ENCODE measurements at places on chromosomes 6 and 20.

DNA sequence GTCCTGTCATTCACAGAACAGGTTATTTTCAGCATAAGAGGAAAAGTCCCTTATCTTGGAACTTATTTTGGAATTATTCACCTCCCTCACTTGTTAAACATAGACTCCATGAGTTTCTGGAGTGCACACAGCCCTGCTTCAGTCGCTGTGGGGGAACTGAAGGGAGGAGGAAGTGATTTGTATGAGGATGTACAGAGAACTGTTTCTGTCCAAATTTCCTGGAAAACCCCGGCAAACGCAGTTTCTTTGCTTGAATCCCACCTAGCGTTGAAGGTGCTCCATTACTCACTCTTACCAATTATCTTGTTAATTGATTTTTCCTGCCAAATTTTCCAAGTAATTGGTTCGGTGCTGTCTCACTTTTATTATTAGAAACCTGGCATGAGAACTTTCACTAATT is 78.0 kb upstream of the AGPAT4 start:
- ATAC-seq: no peak
- no peak overlapping the region for H3K27ac ChIP-seq
- H3K4me1 ChIP-seq: no peaks in the 10 kb centered on the region

GRCh38 chr6:158762787-158763433 is 56.3 kb downstream of the EZR start:
- peaks cover 6% of the 10 kb centered on the region for H3K4me1 ChIP-seq
- H3K27me3 ChIP-seq: no peaks in the 10 kb centered on the region
- no peak overlapping the region for H3K4me3 ChIP-seq
- no peaks in the 10 kb centered on the region for H3K36me3 ChIP-seq

GRCh38 chr20:54179946-54180345 is 6.2 kb upstream of the CYP24A1 start:
- no peaks in the 10 kb centered on the region for H3K4me1 ChIP-seq
- H3K27me3 ChIP-seq: peaks cover 40% of the 10 kb centered on the region
- no peaks in the 10 kb centered on the region for H3K36me3 ChIP-seq

DNA sequence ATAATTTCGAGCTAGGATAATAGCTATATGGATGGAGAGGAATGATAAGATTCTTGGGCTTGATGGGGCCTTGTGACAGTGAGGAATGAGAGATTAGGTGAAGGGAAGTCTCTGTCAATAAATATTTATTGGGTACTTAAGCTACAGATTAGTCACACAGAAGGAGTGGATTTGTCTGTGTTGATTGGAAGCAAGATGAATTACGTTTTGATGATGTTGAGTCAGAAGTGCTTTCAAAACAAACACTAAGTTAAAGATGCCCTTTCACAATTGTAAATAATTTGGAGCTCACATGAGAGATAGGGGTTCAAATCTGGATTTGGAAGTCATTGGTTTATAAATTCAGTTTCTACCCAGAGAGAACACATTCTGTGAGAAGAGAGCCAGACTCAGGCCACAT is 834.2 kb downstream of the KIF16B start:
- H3K36me3 ChIP-seq: no peaks in the 10 kb centered on the region
- no peaks in the 10 kb centered on the region for H3K27me3 ChIP-seq
- no peak overlapping the region for H3K4me3 ChIP-seq
- ATAC-seq: no peak

DNA sequence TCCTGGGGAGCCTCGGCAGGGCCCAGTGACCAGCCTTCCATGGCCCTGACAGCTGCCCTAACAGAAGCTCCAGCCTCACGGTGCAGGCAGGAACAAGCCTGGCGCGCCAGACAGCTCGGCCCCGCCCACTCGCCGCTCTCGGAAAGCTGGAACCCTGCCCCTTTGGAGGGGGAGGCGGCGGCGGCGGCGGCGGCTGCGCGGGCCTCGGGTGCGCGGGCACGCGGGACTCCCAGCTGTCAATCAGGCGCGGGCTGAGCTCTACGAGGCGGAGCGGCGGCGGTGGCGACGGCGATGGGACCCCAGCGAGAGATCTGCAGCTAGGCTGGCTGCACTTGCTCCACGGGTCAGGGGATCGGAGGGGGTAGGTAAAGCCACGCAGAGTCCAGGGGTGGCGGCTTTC is at the start of gene NRSN1:
Gene NRSN1 (plus strand): TSS at position 236 of the 400 bp plus-strand sequence. CDS start 8,113 bp downstream, outside the sequence.
- H3K4me3 ChIP-seq: peak within 1 kb of the TSS; percentile 35
- H3K27me3 ChIP-seq: peaks cover 17% of the 10 kb centered on the region
- no peaks in the 10 kb centered on the region for H3K36me3 ChIP-seq

GRCh38 chr20:49794336-49795134 is 18.1 kb upstream of the SLC9A8 start:
- H3K4me3 ChIP-seq: no peak overlapping the region
- peak overlapping the region; percentile 37 for H3K27ac ChIP-seq
- no peaks in the 10 kb centered on the region for H3K27me3 ChIP-seq
- no peak for ATAC-seq

DNA sequence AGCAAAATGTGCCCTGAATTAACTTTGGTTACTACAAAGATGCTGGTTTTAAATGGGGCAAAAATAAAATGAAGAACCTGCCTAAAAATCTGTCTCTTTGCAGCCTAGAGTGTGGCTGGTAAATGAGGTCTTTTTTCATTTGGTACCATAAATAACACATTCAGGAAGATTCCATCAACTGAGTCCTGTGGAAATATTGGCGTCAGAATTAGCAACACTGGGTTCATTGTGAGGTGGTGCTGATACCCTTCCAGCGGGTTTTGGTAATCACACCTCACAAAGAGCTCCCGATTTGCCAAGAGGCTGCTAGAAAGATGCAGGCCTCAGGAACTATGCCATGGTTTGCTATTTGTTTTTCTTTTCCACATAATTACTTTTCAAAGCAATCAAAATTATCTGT is 55.3 kb downstream of the FAM50B start:
- H3K4me3 ChIP-seq: no peak overlapping the region
- no peaks in the 10 kb centered on the region for H3K27me3 ChIP-seq
- no peaks in the 10 kb centered on the region for H3K4me1 ChIP-seq
- H3K27ac ChIP-seq: peak overlapping the region; percentile 53

DNA sequence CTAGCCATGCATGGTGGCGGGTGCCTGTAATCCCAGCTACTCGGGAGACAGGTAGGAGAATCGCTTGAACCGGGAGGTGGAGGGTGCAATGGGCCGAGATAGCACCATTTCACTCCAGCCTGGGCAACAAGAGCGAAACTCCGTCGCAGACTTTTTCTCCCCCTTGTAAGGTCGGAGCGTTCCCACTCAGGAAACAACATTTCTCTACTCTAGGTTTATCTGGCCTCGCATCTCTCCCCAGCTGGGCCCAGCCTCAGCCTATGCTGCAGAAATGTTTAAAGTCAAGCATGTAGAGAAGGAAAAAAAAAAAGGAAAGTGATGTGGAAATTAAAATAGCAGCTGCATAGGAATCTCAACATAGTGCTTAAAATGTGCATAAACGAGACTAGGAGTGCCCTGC is 172.3 kb downstream of the TRIM27 start:
- no peak overlapping the region for H3K27ac ChIP-seq
- H3K36me3 ChIP-seq: no peaks in the 10 kb centered on the region
- H3K4me3 ChIP-seq: no peak overlapping the region

All from gastroesophageal sphincter (tissue), 4 donors.